ENCODE measurements at places on chromosomes 12 and 14.

DNA sequence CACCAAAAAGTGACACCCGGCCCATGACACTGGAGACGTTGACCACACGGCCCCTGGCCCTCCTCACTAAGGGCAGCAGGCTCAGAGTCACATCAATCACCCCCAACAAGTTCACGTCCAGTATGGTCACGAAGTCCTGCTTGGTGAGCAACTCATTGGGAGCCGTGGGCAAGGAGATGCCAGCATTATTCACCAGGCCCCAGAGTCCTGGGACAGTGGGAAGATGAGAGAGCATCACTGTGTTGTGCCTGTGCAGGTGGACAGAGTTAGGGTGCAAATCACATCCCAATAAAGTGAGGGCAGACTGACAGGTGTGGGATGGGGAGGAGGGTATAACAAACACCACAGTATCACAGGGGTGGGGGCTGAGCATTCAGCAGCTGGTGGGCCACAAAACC, 2.5 kb downstream of the RDH16 start:
- no peak for DNase-seq

GRCh38 chr12:112741106-112741505, 50.4 kb upstream of the RPH3A start:
- no peak for DNase-seq

DNA sequence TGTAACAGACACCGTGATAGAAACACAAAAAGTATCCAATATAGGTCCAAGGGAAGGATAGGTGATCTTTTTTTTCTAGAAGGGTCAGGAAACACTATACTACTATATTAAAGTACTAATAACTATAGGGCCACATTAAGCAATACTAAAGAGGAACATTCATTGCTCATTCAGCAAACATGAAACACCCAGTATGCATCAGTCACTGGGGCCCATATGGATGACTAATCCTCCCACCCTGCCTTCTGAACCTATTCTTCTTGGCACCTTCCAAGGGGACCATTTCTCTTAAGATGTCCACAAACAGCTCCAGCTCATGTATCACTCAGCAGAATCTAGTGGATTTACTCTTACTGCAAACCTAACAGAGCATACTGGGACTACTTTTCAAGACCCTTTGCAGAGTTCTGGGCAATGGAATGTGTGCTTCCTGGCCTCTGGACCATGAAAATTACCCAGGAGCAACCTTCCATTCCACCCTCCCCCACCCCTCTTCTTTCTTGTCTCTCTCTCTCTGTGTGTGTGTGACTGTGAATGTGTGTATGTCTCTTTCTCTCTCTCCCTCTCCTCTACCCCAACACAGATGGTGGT, 187.9 kb downstream of the EPS8 start:
- DNase-seq, result no peak

DNA sequence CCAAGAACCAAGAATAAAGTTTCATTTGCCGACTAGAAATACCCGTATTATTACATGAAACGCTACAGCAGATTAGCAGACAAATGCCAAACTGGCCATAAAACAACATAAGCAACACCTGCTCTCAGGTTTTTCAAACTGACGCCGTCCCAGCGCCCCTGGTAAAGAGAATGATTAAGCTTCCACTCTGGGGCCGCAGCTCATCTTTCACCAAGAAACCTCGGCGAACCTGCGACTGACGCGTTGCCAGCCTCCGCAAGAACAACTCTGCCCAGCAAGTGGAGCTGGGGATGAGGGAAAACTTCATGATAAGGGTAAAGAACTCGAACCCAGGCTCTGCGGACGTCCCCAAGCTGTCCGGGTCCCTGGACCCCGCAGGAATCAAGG, 530 bp downstream of the ARL1 start:
- DNase-seq, result no peak

GRCh38 chr12:106213662-106214061, 34.2 kb downstream of the CKAP4 start:
- no peak for DNase-seq

DNA sequence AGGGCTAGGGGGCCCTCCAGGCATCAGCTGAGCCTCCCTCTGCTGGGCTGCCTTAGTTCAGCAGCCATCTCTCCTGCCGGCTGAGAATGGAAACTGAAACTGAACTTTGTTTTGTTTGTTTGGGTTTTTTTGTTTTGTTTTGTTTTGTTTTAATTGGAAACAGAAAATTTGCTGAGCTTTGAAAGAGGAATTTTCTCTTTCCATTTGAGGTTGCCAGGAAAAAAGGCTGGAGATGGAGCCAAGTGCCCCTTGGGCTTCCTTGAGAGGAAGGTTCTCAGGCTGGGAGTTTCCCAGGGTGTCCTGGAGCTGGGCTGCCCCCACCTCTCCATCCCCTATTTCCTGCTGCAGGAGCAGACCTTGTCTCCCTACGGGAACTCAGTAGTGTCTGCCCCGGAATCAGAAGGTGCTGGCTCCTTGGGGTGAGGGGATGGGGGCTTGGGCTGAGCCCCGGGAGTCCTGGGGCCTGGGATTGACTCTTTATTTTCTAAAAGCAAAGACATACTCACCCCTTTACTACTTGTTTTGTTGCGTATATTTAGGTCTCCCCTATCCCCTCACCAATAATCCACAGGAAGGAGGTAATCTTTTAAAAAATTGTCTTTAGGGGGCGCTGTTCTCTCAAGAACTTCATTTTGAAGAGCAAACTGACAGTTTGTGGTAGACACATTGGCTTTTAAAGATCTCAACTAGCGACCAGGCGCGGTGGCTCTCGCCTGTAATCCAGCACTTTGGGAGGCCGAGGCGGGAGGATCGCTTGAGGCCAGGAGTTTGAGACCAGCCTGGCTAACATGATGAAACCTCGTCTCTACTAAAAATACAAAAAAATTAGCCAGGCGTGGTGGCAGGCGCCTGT, 21.3 kb upstream of the OASL start:
- no peak for DNase-seq

DNA sequence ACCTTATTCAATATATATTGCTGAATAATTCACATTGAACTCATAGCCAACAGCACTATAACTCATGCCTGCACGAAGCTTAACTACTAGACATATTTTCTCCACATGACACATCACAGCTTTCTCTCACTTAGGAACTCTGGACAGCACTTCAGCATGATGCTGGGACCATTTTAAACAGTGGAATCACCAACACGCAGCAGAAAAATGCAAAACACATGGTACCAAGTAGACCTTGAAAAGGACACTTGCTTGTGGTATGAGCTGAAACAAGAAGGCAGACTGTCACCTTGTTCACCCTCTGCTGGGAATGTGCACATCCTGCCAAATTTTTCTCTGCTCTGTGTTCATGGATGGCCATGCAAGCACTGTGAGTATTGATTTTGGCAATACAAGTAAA, 34.8 kb upstream of the CD9 start:
- DNase-seq, result no peak

Measured in stimulated activated CD4-positive, alpha-beta T cell treated with anti-CD3 and anti-CD28 coated beads, TNF-alpha, amount 100 ng/mL, for 1 hour (primary cell).